ENCODE measurements at places on chromosomes 7 and 10.

DNA sequence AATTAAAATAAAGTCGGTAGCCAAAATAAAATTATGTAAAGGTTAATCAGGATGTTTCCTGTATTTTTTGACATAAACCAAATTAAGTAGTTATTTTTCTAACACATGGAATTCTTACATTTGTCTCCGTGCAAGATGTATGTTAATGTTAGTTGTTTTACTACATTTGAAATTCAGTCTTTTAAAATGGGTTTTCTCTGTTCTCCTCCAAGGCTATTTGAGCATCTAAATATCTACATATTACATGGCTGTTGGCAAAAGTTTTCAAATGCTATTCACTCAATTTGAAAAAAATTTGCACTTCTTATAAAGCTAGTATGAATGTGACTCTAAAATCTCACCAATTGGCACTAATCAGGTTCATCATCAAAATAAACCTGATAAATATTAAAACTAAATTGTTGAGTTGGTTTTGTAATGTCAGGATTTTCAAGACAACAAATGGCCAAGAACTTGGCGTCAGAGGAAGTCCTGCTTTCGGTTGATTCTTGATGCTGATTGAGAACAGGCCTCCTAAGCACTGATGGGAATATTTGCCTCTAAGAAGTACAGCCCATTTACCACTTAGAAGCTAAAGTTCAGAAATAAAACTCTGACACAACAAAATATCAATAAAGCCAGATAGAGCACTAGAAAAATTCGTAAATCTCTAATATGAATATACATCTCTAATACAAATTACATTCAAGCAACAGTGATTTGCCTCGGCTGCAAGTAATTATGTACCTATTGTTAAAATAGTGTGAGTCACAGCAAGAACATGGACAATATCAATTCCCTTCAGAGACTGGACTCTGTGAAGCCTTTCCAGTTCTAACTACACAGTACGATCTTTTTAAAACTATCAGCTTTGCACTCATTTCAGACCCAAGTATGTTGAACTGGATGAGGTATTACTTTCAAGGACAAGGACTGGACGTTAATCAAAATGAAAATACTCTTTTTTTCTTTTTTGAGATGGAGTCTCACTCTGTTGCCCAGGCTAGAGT lies 733.1 kb upstream of the C7orf33 start:
- no peak for DNase-seq

- no peak for DNase-seq
Observed at GRCh38 chr10:18483516-18484186, 167.7 kb downstream of the NSUN6 start.

- DNase-seq = no peak
Observed at GRCh38 chr10:45373003-45373575, 927 bp upstream of the ALOX5 start.

DNA sequence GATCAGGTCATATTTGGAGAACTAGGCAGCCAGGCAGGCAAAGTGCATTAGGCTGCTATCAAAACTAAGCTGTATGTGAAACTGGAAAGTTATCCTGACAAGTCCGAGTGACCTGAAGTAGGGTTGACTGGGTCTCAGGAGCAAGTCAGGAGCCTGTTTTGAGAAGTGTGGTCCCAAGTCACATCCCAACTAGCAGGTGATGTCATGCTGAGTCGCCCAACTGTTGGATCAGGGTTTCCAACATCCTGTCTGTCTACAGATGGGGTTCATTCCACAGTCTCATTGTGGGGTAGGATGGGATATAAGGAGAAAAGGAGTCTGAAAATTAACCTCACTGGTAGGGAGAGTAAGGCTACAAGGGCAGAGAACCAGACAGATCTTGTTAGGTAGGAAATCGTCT lies 27.0 kb downstream of the SLC26A4 start:
- DNase-seq = no peak

DNA sequence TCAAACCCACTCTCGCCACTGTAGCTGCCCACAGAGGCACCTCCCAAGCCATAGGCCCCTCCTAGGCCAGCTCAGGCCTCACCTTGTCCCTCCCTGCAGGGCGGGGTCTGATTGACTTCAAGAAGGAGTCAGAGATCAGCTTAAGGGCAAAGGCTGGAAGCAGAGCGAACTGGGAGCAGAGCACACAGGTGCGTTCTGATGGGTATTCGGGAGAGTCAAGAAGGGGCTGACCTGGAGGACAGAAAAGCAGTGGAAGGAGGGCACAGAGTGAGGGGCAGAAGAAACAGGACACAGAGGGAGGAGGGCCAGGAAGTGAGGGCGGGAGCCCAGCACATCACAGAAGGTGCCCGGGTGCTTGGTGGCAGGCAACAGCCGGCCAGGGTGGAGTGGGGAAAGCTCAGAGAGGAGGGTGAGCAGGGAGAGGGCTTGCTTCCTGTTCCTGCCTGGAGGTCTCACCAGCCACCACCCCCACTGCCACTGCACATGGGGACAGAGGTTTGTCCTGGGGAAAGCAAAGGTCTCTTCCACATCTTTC lies at the start of gene AOC1:
AOC1 (plus strand) TSS at position 147 of the 535 bp plus-strand sequence. CDS start 3,954 bp downstream, outside the sequence.
- DNase-seq = no peak

DNA sequence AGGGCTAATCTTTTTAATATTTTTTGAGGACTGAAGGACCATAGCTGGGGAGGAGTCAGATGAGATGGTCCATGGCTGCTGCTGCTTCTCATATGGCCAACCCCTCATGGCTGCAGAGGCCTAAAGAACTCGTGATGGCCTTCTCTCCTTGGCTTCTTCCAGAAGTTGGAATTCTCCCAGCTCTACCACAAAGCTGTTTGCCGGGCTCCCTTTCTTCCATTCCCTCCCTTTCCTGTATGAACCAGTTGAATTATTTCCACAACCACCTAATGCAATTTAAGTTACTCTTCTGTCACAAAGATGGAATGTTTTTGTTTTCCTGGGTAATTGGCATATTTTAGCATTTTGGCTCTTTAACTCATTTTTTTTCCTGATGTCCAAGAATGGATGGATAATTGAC lies 80.7 kb downstream of the PHTF2 start:
- no peak for DNase-seq

- no peak for DNase-seq
Observed at GRCh38 chr10:90859321-90859751, 1.5 kb upstream of the HTR7 start.

- DNase-seq = no peak
Observed at GRCh38 chr7:134320201-134320600, 3.5 kb upstream of the SLC35B4 start.

DNA sequence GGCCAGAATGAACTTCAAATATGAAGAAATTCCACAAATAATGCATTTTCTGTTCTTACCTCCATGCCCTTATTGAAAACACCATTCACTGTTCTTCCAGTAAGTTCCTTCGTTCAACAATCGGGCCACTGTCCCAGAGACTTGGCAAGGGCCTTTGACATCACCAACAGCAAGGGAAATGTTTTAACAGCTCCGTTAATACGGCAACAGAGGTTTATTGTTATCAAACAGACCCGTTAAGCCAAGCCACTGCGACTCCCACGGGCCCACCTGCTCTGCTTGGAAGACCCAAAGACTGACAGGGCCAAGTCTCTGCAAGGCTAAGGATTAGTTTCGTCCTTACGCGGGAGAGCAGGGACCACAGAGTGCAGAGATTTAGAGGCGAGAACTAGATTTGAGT lies 43.4 kb upstream of the LYZL1 start:
- no peak for DNase-seq

DNA sequence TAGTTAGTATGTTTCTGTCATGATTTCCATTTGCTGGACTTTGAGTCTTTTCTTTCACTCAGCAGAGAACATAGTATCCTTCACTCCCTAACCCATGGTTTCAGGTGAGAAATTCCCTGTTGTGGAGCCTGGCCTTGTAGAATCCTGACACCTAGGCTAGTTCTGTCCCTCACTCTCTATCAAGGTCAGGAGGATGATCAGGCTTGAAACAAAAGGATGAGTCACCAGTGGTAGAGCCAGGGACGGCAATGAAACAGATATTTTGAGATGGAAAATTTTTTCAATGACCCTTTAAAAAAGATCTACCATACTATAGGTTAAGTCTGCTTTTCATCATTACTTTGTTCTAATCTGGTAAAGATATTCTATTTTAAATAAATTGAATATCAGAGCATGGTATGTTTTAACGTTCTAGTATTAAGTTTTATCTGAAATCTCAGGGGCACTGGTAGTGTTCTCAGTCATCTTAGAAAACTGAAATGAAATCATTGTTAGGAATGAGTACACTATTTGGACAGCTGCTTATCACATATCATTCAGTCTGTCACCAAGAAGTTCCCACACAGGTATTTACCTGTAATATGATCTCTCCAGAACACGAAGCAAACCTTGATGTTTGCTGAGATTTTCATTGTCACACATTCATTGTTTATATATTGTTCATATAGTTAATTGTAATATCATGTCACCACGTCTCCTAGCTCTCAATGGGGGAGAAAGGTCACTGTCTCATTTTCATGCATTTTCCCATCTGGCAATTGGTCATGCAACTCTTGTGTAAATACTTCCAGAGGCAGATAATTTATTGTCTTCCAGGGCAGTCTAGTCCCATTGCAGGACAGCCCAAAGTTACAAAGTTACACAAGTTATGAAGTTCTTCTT lies 299.9 kb upstream of the LRRTM3 start:
- no peak for DNase-seq

DNA sequence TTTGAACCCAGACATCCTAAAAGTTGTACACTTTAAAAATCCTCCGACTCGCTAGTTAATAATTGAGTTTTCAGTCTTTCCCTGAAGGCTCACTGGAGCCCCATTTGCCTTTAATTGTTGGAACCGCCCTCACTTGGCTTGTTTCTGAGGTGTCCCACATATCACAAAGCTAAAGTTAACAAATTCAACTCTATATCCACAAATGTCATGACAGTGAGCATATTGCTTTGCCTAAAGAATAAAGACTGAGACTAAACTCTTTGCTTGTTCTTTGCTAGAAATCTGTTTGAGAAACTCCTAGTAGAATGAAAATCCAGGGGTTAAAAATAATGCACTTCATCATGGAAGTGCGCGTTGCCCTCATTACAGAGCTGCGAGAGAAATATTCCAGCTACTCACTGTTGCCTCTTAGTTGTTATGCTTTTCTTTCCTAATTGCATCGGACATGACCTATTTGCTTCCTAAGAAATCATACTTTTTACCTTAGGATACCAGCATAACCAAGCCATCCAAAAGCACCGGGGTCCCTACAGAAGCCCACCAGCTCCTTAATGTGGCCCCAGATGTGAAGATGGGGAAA lies 752 bp downstream of the THSD7A start:
- DNase-seq = no peak

DNA sequence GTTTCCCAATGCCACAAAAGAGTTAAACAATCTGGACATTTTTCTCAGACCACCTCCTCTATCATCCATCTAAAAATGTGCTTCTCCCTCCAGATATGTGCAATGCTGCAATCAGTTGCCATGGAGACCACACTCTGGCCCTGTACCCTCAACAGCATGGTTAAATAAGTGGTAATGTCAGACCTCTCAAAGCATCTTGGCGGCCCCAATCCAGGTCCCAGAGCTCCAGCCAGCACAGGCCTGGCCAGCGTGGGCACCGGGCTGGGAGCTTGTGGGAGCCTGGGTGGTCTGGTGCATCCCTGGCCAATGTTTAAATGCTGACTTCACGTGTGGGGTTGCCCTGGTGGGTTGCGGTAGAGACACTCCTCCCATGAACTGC lies 362.9 kb upstream of the ZNF32 start:
- DNase-seq = no peak

- no peak for DNase-seq
Observed at GRCh38 chr10:106440355-106440754, 724.2 kb downstream of the SORCS1 start.

DNA sequence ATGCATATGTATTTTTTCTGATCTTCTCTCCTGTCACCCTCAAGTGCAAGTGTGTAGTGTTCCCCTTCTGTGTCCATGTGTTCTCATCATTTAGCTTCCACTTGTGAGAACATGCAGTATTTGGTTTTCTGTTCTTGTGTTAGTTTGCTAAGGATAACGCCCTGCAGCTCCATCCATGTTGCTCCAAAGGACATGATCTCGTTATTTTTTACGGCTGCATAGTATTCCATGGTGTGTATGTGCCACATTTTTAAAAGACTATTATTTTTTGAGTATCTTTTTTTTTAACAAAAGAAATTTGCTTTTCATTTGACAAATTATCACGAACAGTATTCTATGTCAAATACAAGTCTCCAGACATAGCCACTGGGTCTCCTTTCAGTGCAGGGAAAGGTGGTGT lies 110.1 kb upstream of the ZNF746 start:
- no peak for DNase-seq

GRCh38 chr7:43021431-43021830 lies 89.3 kb downstream of the MRPL32 start:
- no peak for DNase-seq

- no peak for DNase-seq
Observed at GRCh38 chr10:21926949-21927348, 76.6 kb downstream of the DNAJC1 start.

GRCh38 chr10:62071846-62072281 lies 170.4 kb downstream of the ARID5B start:
- DNase-seq = no peak

DNA sequence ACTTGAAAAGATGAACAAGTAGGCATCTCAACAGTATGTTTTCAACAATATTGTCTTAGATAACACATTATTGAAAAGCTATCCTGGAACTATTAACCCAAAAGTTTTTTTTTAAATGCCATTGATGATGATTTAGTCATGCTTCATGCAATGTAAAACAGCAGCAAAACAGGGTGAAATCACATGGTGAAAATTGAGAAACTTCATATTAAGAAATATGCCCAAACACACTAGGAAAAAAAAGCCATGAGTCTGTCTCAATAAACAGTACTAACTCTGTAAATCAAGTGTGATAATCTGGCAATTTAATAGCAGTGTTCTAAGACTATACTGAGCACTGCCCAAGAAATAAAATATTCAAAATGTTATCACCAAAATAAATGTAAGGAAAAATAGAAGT lies 613.1 kb downstream of the KCNMA1 start:
- no peak for DNase-seq

GRCh38 chr10:79468015-79468560 lies 22.7 kb upstream of the ZCCHC24 start:
- no peak for DNase-seq

GRCh38 chr7:15015545-15016314 lies 113.2 kb upstream of the DGKB start:
- no peak for DNase-seq

DNA sequence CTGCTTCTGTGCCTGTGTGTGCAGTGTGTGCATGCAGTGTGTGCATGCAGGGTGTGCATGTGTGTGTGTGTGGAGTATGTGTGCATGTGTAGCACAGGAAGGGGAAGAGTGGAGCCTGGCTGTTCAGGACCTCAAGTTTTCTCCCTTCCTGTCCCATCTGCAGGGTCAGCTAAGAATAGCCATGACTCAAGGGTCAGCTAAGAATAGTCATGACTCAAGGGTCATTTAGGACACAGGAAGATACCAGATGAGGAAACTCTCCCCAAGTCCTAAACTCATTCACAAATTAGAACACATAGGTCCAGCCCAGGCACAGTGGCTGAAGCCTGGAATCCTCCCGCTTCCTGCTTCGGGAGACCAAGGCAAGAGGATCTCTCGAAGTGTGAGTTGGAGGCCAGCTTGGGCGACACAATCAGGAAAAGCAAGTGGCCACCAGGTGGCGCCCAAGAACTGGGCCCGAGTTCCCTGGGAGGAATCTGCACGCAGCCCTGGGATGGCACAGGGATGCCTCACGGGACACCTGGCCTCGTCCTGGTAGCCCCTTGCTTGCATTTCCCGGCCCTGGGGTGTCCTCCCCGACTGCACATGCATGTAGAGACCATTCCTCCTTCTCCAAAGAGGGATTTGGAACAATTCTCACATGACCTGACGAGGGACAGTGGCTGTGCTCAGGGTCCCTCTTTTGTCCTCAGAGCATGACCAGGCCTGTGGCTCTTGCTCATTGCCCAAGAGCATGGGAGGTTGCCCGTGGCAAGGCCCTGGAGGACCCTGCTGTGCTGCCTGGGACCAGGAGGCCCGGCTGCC lies 21.4 kb upstream of the VOPP1 start:
- peak; percentile 55 for DNase-seq
